Effector memory CD4-positive, alpha-beta T cell (primary cell): ENCODE measurements at places on chromosomes 2 and 18.

DNA sequence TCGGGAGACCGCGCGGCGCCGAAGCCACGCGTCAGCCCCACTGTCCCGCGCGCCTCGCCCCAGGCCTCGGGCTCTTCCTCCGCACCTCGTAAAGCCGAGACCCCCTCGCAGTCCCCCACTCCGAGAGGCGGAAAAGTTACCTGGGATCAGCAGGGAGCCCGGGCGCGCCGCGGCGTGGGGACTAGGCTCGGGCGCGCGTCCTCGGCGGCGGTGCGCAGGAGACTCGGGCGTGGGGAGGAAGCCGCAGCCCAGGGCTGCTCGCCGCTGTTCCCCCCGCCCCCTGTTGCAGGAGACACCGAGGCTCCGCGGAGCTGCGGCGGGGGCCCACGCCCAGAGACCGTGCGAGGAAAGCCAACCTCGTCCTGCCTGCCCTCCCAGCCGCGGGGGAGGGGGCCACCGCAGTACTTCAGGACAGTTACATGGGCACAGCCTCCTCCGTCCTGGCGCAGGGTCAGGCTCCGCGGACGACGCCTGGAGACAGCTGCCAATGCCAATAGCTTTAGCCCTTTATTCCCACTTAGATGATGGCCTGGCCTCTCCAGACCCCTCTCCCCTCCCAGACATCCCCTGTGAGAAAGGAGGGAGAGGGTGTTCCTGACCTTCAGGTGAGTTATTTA, at the start of gene EPB41L3:
TSS of gene EPB41L3 (minus strand) at position 225 of the 617 bp plus-strand sequence. CDS start 54,814 bp downstream, outside the sequence.
- no peak within 1 kb of the TSS for H3K27ac ChIP-seq
- H3K36me3 ChIP-seq = no peaks in the 10 kb centered on the region
- no peaks in the 10 kb centered on the region for H3K27me3 ChIP-seq

GRCh38 chr2:168448980-168449379, 7.1 kb upstream of the CERS6 start:
- no peaks in the 10 kb centered on the region for H3K36me3 ChIP-seq
- H3K27ac ChIP-seq = no peak overlapping the region
- no peaks in the 10 kb centered on the region for H3K27me3 ChIP-seq

- H3K4me3 ChIP-seq = no peak overlapping the region
- DNase-seq = no peak
- H3K27me3 ChIP-seq = peaks cover 4% of the 10 kb centered on the region
- H3K36me3 ChIP-seq = no peaks in the 10 kb centered on the region
- no peak overlapping the region for H3K27ac ChIP-seq
- no peaks in the 10 kb centered on the region for H3K4me1 ChIP-seq
These were observed 119.6 kb upstream of the ARL5A start for GRCh38 chr2:151947813-151948165.

DNA sequence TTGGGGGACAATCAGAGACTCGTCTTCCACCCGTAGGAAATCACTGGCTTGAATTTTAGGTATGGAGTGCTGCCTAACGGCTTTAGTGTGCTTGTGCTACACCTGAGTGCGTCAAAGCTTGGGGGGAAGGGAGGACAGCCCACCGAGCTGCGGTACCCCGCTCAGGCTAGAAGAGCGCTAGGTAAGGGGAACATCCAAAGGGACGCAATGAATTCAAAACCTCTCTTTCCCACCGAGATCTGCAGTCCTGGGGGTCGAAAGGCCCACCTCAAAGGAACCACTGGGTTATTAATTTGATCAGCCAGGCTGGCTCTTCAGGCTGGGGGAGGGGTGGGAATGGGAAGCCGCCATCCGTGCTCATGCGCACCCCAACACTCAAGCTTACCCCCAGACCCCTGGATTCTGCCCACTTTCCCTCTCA, 2.7 kb downstream of the EPHA4 start:
- no peak overlapping the region for H3K27ac ChIP-seq
- H3K4me3 ChIP-seq = no peak overlapping the region
- H3K4me1 ChIP-seq = peaks cover 16% of the 10 kb centered on the region

DNA sequence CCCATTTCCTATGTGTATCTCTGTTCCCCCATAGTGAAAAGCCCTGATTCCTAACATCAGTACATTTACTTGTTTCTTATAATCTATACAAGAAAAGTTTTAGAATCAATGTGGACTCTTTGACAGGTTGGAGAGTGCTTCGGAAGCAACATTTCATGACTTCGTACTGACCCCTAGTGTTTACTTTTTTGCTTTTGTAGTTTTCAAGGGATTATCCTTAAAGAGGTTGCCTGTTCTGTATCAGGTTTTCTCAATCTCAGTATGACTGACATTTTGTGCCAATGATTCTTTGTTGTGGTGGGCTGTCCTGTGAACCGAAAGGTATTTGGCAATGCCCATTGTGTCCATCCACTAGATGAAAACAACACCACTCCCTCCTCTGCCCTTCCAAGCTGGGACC, 43.3 kb upstream of the SERPINB2 start:
- no peaks in the 10 kb centered on the region for H3K4me1 ChIP-seq
- H3K27me3 ChIP-seq = no peaks in the 10 kb centered on the region
- no peak overlapping the region for H3K4me3 ChIP-seq
- no peak overlapping the region for H3K27ac ChIP-seq
- no peak for DNase-seq
- no peaks in the 10 kb centered on the region for H3K36me3 ChIP-seq

GRCh38 chr2:196927376-196928225, 1.1 kb upstream of the PGAP1 start:
- H3K4me1 ChIP-seq = peaks cover 14% of the 10 kb centered on the region
- H3K36me3 ChIP-seq = no peaks in the 10 kb centered on the region
- H3K27me3 ChIP-seq = no peaks in the 10 kb centered on the region
- peak overlapping the region; percentile 75 for H3K27ac ChIP-seq

- H3K27me3 ChIP-seq = no peaks in the 10 kb centered on the region
- peaks cover 6% of the 10 kb centered on the region for H3K36me3 ChIP-seq
- peak overlapping the region; percentile 75 for H3K4me3 ChIP-seq
These were observed 2.1 kb downstream of the TTC39C start for GRCh38 chr18:24016643-24017042.

DNA sequence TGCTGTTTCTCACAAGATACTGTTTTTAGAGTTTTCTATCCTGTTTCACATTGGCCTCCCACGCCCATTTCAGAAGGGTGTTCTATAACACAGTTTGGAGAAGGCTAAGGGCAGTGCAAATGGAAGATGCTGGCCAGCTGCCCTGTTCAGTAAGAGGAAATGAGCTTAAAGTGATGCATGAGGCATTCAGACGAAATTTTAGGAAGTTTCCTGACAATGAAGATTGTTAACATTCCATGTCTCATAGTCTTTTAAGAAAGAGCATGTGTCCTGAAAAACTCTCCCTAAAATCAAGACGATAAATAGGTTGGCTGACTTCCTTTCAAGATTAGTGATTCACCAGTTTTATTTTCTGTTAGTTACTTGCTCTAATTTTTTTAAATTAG, 484.2 kb upstream of the NRP2 start:
- no peak for DNase-seq
- H3K27ac ChIP-seq = no peak overlapping the region
- H3K4me3 ChIP-seq = no peak overlapping the region
- no peaks in the 10 kb centered on the region for H3K36me3 ChIP-seq
- no peaks in the 10 kb centered on the region for H3K27me3 ChIP-seq

DNA sequence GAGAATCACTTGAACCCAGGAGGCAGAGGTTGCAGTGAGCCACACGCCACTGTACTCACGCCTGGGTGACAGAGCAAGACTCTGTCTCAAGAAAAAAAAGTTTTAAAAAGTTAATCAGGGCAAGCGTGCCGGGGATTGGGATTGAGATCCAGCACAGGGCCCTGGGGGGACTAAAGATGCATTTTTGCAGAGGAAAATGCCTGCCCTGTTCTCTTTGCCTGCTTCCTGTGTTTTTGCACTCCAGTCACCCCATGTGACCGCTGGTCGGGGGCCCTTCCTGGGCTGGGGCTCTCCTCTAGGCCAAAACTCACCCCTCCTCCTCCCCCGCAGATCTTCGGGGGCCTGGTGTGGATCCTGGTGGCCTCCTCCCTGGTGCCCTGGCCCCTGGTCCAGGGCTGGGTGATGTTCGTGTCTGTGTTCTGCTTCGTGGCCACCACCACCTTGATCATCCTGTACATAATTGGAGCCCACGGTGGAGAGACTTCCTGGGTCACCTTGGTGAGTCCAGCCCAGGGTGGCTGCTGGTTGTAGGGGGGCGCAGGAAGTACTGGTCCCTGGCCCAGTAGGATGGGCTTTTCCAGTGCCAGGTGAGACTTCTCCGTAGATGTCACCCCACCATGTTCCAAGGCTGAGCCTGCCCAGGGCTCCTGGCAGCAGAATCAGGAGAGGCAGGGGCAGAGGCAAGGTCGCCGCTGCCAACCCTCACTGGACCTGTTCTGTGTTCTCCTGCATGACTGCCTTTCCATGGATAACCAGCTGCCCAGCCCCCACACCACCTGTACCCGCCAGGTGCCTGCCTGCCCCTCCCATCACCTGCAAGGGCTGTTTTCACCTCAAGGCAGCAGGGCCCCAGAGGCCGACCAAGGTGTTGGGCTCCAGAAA, 22.4 kb downstream of the MAL start:
- H3K4me3 ChIP-seq = no peak overlapping the region
- H3K27me3 ChIP-seq = no peaks in the 10 kb centered on the region
- no peak for DNase-seq

DNA sequence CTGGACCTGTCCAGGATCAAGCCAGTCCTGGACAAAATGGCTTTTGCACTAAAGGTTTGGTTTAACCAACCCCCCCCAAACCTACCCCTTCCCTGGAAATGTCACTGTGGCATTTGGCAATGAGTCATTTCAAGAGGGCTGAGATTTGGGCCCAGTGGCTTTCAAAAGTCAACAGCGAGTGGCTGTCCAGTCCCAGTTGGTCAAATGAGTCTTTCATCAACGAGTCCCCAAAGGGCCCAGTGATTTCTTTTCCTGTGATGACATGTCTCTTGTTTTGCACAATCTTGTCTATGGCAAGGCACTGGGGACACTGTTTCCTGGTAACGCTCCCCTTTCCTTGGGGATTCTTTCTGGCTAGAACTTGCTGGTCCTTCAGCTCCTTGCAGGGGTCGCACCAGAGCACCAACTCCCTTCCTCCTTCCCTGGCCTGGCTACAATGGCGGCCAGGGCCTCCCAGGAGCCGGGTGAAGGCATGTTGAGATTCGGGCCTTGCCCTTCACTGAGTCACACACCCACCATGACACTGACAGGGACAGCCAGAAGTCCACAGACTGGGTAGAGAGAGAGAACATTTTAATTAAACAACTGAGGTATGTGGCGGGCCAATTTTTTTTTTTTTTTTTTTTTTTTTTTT, 87.2 kb downstream of the SMAD7 start:
- H3K4me3 ChIP-seq = no peak overlapping the region
- no peak overlapping the region for H3K27ac ChIP-seq
- H3K4me1 ChIP-seq = no peaks in the 10 kb centered on the region

GRCh38 chr2:43288417-43289305, 62.3 kb upstream of the ZFP36L2 start:
- H3K36me3 ChIP-seq = peaks cover 47% of the 10 kb centered on the region
- no peak overlapping the region for H3K27ac ChIP-seq
- DNase-seq = no peak
- no peaks in the 10 kb centered on the region for H3K27me3 ChIP-seq

DNA sequence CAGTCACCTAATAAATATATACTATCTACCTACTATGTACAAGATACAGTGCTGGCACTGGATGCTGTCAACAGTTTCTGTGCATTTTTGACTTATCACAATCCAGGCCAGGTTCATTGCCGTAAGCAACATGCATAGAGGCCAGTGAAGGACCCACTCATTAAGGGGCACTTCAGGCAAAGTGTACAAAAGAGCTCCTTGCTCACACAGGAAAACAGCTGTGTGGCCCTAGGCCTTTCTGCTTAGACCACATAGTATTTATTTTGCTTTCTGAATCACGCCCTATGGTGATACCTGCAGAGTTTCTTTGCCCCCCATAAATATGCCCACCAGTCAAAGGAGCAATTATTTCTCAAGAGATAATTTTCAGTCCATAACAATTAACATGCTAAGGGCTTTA, 39.6 kb upstream of the STAT4 start:
- no peak for DNase-seq
- H3K36me3 ChIP-seq = no peaks in the 10 kb centered on the region
- H3K27me3 ChIP-seq = no peaks in the 10 kb centered on the region
- H3K27ac ChIP-seq = no peak overlapping the region
- H3K4me3 ChIP-seq = no peak overlapping the region
- peaks cover 18% of the 10 kb centered on the region for H3K4me1 ChIP-seq

DNA sequence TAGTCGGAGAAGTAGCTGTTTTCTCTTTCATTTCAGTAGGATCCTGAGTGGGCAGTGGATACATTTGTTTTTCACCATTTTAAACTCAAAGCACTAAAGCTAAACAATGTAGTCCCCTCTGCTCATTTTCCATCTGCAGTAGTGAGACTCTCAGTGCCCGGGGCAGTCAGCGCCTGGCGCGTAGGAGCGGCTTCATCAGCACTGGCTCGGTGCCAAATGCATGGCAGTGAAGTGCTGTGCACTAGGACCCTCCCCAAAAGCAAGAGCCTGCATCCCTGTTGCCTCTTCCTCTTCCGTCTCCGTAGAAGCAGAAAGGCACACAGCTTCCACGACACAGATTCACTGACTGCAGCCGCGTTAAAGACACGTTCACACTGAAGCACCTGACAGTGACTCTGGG, 19.0 kb upstream of the ESPNL start:
- no peak for DNase-seq
- no peaks in the 10 kb centered on the region for H3K27me3 ChIP-seq
- H3K27ac ChIP-seq = no peak overlapping the region
- H3K36me3 ChIP-seq = peaks cover 32% of the 10 kb centered on the region

- no peaks in the 10 kb centered on the region for H3K36me3 ChIP-seq
- DNase-seq = no peak
- H3K4me3 ChIP-seq = no peak overlapping the region
- H3K27me3 ChIP-seq = no peaks in the 10 kb centered on the region
These were observed 112.4 kb upstream of the WDR75 start for GRCh38 chr2:189328848-189329245.

DNA sequence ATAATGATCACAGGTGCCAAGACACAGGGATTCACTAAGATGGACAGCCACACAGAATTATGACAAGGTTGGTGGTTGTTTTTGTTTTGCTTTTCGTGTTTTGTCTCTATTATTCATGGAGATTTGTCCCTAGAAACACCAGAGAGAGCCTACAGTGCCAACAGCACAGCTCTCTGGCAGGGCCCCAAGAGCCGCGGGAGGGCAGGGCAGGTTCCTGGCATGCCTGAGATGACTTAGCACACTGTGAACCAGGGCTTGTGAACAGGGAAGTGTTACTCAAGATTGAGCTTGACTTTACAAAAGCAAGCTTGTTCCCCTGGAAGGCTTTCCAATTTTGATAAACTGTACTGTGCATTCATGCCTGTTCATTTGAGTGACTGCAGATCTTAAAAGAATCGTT, 437.4 kb upstream of the SALL3 start:
- H3K27ac ChIP-seq = no peak overlapping the region
- no peaks in the 10 kb centered on the region for H3K4me1 ChIP-seq
- no peak for DNase-seq

- no peak overlapping the region for H3K4me3 ChIP-seq
- no peak overlapping the region for H3K27ac ChIP-seq
- no peak for DNase-seq
- no peaks in the 10 kb centered on the region for H3K36me3 ChIP-seq
- H3K27me3 ChIP-seq = no peaks in the 10 kb centered on the region
These were observed 256.3 kb upstream of the PKDCC start for GRCh38 chr2:41791523-41791922.

DNA sequence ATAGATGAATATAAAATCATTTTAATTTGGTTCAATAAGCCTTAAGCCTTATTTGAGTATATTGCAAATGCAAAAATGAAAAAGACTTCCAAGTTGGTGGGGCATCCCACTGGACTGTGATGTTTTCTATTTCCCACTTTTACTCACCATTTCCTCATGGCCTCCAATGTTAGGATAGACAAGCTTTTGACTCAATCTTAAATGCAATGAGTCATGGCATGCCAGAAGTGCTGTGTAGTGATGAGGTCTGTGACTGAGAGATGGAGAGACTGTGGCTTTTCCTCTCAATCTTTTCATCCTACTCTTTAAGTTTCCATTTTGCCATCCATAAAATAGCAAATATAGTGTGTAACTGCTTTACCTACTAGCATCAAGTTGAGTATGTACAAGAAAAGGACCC, 1401.2 kb upstream of the CELF4 start:
- DNase-seq = no peak
- H3K4me3 ChIP-seq = no peak overlapping the region
- H3K4me1 ChIP-seq = no peaks in the 10 kb centered on the region
